ENCODE measurements at places on chromosomes 1 and 21.

DNA sequence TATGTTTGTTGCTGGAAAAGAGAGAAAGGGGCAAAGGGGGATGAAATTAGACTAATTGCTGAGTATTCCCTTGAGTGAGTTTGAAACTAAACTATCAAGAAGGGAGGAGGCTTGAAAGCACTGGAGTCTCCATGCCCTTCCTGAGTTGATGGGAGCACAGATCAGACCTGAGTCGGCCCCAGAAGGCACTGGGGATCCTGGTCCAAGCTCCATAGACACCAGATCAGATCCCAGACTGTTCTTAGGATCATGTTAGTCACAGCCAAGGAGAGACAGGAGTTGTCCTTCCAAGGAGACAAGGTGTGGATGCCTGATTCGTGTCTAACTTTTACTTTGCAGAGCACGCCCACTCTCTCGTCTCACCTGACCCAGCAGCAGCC, 152.3 kb downstream of the NR5A2 start:
- DNase-seq: no peak

GRCh38 chr1:28737307-28738132, 780 bp downstream of the YTHDF2 start:
- peak; percentile 30 for DNase-seq

DNA sequence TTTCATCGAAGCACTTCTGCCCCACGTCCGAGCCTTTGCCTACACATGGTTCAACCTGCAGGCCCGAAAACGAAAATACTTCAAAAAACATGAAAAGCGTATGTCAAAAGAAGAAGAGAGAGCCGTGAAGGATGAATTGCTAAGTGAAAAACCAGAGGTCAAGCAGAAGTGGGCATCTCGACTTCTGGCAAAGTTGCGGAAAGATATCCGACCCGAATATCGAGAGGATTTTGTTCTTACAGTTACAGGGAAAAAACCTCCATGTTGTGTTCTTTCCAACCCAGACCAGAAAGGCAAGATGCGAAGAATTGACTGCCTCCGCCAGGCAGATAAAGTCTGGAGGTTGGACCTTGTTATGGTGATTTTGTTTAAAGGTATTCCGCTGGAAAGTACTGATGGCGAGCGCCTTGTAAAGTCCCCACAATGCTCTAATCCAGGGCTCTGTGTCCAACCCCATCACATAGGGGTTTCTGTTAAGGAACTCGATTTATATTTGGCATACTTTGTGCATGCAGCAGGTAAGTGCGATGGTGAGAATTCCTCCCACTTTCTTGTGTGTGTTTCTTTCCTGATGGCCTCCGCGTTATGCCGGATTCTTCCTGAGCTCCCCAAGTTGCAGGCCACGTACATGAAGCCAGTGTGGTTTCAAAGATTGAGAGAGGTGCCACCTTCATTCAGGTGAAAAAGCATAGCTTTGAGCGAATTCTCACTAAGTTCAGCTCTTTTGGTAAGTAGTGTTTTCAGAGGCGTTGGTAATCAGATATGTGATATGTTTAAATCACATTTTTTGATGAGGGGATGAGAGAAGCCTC, 6.0 kb downstream of the NFIA start:
- DNase-seq: no peak

DNA sequence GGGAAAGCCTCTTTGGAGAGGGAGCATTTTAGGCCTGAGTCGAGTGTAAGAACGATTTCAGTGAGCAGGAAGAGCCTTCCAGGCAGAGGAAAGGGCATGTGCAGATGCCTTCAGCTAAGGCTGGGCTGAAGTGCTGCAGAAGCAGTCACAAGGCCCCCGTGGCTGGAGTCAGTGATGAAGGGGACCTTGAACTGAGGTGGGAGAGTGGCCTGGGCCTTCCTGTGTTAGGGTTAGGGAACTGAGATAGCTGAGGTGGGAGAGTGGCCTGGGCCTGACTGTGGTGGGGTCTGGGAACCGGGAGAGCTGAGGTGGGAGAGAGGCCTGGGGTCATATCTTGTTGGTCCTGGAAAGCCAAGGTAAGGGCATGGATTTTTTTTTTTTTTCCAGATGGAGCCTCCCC, 50.9 kb upstream of the ETV3 start:
- DNase-seq: no peak

DNA sequence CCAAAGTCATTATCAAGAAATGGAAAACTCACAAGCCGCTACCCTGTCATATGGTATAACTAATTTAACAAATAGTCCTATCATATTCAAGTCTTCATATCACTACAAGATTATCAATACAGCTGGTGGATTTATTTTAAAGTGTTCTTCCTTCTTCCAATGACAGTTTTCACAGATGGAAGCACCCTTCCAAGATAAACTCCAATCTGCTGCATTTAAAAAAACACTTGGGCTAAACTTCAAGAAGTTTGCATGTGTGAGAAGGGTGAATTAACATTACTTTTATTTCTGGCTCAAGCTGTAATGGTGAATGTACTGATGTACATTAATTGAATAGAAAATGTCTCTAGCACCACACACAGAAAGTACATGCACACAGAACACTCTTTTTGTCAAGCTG, 192.4 kb downstream of the DPYD start:
- DNase-seq: no peak

GRCh38 chr21:42612390-42612789, 41.0 kb upstream of the PDE9A start:
- DNase-seq: no peak

DNA sequence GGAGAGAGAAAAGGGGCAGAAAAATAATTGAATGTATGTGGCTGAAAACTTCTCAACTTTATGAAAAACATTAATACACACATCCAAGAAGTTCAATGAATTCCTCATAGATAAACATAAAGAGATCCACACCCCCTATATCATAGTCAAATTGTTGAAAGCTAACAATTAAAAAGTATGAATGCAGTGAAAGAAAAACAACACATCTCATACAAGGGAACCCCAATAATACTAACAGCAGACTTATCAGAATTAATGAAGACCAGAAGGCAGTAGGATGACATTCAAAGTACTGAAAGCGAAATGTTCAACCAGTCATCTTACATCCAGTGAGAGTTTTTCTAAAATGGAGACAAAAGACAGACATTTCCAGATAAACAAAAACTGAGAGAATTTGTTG, 134.4 kb downstream of the FMN2 start:
- no peak for DNase-seq

DNA sequence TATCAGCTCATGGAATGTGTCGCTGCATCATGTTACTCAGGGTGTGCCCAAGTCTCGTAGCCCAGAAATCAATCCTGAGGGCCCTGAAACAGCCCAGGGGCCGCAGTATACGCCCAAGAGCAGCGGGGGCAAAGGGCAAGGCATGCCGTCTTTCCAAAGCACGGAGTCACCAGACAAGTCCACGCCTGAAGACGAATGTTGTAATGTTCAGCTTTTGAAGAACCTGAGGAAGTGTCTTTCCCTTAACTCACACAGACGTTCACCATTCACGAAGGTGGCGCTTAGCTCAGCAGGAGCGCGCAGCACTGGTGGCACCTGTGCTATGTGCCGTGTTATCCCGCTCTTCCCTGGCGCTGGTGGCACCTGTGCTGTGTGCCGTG, 18.8 kb upstream of the PWP2 start:
- DNase-seq: no peak

GRCh38 chr1:29520571-29521437, 284.5 kb downstream of the PTPRU start:
- DNase-seq: no peak

DNA sequence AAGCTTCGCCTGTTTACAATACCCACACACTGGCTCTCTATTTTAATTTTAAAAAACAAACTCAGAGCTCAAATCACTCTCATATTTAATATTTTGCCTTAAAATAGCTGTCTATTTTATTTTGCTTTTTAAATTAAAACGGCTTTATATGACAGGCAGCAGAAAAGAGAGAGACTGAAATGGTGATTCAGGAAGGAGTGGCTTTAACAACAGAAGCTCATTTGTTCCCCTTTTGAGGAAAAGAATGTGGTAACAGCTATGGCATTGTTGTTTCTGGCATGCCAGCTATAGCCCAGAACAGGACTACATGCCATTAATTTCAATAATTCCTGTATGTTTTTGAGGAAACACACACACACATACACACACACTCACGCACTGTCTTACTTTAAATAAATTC, 234.2 kb upstream of the PTBP2 start:
- no peak for DNase-seq

Measured in stimulated activated CD4-positive, alpha-beta T cell treated with anti-CD3 and anti-CD28 coated beads, TNF-alpha, amount 100 ng/mL, for 1 hour (primary cell).